AG08396 (cell line): ENCODE measurements at places on chromosomes 4 and X.
A peak's percentile ranks its signal among the peaks of the same experiment; 100 is the strongest.

DNA sequence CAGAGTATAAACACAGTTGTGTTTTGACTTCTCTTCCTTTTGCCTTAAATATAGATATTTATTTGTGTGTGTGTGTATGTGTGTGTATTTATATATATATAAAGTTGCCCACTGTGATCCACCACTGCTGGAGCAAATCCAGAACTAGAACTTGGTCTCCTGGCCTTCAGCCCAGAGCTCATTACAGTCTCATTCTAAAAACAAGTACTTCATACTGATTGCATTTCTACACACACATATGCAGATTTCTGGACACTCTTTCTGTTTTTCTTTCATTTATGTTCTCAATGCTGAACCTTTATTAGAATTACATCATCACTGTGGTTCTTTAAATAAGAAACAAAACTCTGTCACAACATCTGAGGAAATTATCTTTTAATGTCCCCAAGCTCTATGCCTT is 381 bp downstream of the TXK start:
- DNase-seq: no peak

- no peak for DNase-seq
Measured at GRCh38 chr4:15799141-15799540, 21.0 kb downstream of the CD38 start.

DNA sequence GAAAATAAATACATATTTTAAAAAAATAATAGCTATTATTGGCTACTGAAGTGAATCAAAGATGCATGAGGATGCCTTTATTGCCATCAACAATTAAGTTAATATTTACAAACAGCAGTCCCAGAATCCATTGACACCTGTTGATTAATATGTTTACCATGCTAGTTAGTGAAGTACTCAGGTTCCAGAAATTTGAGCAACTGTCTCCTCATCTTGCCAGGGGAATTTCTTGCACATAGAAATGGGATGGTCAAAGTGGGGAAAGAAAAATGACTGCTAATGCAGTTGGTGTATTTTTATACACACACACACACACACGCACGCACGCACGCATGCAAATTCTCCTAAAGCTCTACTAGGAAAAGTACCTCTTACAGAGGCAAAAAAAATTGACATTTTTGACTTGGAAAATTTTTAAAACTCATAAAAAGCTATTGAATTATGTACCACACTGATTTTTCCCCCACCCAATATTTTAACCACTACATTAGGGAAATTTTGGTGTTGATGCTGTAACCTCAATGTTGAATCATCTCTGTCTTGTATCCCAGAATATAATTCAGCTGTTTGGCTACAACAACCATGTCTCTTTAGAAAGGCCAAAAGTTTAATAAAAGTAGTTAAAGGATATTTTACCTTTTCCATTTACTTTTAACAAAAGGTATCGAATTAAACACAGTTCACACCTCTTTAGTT is 105.3 kb upstream of the TMEM150C start:
- DNase-seq: no peak

DNA sequence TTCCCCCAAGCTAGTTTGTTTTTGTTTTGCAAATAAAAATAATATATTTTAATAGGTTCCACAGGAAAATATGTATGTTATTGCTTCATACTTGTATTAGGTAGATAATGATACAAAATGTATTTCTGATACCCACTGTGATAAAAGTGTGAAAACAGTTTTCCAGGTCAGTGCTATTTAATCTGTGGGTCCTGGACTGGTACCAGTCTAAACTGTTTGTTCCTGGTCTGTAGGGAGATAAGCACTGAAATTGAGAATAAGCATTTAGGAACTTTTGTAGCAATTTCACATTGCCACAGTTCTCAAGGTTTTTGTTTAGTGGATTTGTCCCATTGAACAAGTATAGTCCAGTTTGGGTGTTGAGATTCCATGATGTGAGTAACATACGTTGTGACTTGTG is 110.5 kb downstream of the PDLIM5 start:
- no peak for DNase-seq

DNA sequence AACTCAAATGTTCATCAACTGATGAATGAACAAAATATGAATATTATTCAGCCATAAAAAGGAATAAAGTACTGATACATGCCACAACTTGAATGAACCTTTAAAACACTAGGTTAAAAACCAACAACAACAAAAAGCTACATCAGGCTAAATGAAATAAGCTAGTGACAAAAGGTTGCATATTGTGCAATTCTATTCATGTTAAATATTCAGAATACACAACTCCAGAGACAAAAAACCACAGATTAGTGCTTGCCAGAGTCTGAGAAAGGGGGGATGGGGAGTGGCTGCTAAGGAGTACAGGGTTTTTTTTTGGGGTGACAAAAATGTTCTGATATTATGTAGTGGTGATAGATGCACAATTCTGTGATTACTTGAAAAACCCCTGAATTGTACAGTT is 58.5 kb downstream of the HAUS3 start:
- DNase-seq: no peak

- DNase-seq: no peak
Measured at GRCh38 chrX:9605484-9605883, 140.6 kb downstream of the TBL1X start.

DNA sequence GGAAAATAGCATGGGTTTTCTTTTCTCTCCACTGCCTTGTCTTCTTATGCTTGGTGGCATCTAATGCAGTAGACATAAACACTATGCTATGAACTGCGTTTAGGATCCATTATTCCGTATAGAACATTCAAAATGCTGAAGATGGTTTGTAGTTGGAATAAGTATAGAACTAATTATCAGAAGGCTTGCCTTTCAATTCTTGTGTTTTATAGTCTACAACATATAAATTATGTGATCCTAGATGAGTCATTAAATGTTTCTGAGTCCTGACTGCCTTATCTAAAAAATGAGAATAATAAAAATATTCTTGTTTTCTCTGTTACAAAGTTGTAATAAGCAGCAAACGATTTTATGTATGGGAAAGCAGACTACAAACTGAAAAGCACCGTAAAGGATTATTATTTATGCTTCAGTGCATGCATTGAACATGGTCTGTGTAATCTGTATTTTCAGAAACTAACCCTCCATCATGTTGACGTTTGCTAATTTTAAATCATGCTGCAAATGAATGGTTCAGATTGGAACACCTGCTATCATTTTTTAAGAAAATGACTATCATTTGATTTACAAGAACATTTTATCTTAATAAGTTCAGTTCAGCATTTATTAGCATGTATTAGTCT is 335.9 kb upstream of the AADAT start:
- DNase-seq: no peak

- no peak for DNase-seq
Measured at GRCh38 chrX:42567268-42567667, 210.7 kb downstream of the PPP1R2C start.

DNA sequence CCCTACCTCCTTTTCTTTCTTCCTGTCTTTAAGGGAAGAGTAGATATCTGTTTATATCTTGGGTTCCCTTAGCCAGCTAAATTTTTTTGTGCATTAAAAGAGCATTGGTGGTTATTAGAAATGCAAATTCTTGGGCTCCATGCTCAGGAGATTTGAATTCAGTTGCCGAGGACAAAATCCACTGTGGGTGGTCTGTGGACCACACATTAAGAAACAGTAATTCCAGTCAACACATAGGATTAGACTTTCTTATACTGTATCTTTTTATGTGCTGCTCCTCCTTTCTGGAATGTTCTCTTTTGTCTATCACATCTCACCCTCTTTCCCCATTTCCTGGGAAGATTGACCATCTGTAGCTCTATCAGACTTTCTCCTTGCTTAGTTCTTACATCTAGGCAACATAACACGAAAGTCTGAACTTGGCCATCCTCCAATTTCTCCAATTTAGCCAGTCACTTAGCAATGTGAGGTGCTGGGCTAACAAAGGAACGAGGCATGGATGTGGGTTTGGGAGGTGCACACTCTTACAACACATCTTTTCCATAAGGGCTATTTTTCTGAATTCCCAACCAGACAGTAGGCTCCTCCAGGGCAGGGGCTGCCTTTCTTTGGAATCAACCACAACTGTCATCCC is 5.3 kb upstream of the PDLIM3 start:
- no peak for DNase-seq

DNA sequence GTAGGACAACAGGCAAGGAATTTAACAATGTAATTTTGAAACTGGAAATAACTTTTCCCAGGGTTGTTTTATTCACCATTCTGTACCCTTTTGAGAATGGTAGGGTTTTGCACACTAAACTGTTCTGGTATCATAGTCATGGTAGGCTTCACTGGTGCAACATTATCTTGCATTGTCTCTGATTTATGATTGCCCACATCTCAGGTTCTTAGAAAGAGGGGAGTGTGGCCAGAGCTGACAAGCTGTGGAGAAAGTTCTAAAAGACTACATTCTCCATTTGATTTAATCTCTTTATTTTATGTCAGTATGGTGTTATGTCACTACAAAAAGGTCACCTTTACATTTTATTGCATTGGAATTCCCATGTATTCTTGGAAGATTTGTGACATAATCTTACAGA is 447.3 kb downstream of the GRIA2 start:
- no peak for DNase-seq

DNA sequence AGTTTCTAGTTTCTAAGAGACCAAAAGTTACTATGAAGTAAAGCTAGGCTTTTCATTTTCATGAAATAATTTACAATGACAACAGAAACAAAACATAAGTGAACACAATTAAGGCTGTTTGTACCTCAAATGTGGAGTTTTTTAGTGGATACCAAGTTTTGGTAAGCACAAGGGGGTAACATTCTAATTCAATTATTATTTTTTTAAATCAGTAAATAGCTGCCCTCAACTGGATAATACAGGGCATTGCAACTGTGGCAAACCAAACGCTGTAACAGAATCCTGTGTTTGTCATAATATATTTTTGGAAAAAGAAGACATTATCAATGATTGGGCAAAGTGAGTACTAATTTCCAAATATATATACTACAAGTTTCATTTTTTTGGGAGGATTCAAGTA is 150.3 kb downstream of the FBXW7 start:
- peak; percentile 11 for DNase-seq

DNA sequence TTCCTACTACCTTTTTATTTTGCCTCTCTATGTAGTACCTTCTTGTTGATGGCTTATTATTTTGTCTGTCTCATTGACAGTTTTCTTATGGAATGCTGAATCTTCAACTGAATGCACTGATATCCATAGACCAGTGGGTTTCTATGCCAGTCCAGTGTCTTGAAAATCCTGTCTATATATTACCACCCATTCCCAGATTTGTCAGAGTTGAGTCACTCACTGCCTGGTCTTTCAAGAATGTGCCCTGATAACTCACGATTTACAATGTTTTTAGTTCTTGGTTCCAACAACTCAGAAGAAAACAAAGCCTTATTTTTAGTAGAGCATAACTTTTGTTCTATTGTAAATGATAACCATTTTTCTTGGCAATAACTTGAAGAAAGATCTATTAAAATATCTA is 606.0 kb upstream of the PITX2 start:
- DNase-seq: peak; percentile 6

DNA sequence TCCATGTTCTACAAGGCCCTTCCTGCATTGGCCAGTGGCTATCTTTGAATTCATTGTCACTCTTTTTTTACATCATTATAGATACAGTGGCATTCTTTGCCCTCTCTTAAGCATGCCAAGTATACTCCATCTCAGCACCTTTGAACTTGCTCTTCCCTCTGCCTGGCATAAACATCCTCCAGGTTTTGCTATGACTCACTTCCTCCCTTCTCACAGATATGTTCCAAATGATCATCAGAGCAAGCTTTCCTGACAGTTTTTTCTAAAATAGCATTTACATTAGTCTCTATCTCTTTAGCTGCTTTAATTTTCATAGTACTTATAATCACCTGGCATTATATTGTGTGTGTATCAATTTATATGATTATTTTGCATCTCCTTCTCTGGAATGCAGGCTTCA is 553.3 kb upstream of the MAGEB2 start:
- peak; percentile 11 for DNase-seq

- no peak for DNase-seq
Measured at GRCh38 chrX:67750694-67751093, 206.9 kb downstream of the AR start.
